ENCODE measurements at places on chromosomes 11 and 22. TPM values are rescaled to one million over a fixed set of nuclear protein-coding genes. Genes with fewer than 3 reads are reported as not detected.

The PRR5 gene
- 17.9 TPM for total RNA-seq

DNA sequence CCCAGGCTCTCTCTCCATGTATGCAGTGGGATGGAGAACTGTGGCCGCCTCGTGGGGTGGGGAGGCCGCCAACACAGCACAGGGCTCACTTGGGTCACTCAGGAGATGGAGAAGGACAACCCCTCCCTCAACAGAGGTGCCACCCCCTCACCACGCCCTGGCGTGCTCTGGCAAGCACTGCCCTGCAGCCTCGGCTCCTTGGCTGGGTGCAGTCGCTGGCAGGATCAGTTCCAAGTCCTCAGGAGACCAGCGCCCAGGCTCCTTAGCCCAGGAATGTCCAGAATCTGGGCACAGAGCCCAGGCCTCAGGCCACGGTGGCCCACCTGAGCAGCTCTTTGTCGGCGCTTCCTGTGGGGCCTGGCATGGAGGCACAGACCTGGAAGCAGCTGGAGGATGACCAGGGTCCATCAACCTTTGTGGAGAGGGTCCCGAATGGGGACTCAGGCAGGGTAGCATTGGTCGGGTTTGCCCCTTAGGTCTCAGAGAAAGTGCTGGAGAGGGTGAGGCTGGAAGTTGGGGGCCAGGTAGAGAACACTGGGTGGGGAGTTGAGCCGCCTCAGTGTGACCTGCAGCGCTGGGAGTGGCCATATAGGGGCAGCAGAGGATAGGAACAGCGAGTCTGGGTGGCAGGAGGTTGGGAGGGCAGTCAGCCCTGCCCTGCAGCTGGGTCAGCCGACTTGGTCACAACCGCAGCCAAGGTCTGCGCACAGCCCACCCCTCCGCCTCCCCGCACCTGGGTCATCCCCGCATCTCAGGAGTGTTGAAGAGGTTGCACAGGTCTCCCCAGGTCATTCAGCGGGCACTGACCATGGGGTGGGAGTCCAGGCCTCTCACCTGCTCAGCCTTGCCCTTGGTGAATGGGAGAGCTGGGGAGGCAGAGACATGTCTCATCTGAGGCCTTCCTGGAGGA is 8.2 kb downstream of the SUSD2 start:
- peak; percentile 47 for DNase-seq

GRCh38 chr11:45243967-45244366 is 42.2 kb downstream of the SYT13 start:
- no peak for DNase-seq

The IFTAP gene
- 29.2 TPM for total RNA-seq
